ENCODE measurements at places on chromosomes 5 and 9.

- DNase-seq: no peak
These were observed 70.3 kb upstream of the SGCD start for GRCh38 chr5:156256642-156257041.

DNA sequence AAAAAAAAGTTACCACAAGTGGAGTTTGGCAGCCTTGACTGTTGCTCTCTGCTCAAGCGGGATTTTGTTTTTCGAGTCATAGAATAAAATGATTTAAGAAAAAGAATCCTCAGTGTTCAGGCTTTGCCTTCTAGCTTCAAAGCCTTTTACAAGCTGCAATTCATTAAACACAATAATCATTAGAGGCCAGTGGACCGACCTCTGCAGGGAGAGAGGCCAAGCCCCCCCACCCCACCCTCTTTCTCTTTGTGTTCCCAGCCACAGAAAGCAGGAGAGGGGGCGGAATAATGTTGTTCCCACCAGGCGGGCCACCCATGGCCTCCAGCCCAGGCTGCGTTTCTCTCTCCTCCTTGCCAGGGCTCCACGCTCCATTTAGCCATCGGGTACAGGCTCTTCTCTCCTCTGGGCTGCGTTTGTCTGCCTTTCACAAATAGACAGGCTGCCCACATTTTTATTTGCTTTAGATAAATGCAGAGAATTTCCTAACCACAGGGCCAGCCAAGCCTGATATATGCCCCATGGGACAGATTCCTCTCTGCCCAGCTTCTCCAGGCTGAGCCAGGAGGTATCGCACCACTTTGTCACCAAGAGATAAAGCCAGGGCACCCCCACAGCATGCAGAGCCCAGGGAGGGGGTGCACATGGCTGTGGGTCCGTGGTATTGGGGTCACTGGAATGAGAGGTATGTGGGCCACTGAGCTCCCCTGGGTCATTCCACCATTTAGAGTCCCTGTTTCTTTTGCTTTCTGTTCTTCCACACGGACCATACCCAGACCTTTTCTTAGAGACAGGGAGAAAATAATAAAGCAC is 318.8 kb downstream of the PIK3R1 start:
- no peak for DNase-seq

DNA sequence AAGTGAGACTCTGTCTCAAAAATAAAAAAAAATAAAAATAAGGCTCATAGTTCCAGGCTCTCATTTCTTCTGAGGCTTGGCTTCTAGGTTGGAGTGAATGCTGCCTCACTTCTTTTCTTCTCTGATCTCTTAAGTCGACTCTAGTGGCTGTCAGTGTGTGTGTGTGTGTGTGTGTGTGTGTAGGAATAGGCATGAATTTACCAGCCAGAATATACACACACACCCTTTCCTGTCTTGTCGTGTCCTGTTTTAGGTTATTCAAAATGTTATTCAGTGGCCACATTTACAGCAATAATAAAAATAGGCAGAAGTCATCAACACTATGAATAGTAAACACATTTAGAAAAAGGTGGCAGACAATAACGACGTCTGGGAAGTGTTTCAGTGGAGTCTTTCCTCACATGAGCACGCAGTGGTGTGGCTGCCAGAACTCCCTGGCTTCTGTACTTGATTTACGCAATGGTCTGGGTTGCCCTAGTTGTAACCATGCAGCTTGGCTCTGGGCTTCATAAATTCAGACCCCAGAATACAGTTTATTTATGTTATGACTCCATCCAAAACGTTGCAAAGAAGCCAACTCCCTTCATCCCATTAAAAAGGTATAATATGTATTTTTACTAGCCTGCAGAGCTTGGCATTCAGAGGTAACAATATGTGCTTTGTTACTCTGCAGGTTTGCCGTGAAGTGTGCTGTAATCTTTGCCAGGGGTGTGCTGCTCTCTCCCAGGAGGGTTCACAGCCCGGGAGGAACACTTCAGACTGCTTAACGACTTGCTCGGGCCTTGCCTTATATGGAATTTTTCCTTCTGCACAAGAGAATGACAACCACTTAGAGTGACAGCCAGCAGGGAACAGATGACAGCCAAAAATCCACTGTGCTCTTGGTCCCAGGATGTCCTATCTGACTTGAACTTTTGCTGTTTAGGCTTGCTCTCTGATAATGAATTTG is 34.4 kb upstream of the PALM2AKAP2 start:
- no peak for DNase-seq

- DNase-seq: no peak
These were observed 38.9 kb downstream of the SLC35D2 start for GRCh38 chr9:96344458-96345180.

Data from activated CD4-positive, alpha-beta T cell treated with anti-CD3 and anti-CD28 coated beads for 1 hour (primary cell).